ENCODE measurements at places on chromosomes 13 and 19.
A peak's percentile ranks its signal among the peaks of the same experiment; 100 is the strongest.

GRCh38 chr13:25687471-25688225 lies 315.9 kb downstream of the ATP8A2 start:
- no peak for DNase-seq

DNA sequence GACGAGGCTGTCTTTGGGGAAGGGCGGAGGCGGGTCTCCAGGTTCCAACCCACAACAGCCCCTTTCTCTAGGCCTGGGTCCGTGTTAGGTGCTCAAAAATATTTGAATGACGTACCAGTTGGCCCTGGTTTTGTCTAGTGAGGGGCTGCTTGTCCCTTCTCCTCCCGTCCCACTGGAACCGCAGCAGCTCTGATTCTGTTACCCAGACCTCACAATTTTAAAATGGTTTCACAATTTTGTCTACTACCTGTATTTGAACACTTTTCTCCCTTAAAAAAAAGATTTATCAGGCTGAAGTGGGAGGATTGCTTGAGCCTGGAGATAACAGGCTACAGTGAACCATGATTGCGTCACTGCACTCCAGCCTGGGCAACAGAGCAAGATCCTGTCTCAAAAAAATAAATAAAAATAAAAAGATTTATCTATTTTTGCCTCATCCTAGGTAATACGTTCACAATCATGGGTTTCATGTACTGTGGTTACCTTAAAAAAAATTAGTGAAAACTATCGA lies 1.3 kb upstream of the IRF2BP1 start:
- no peak for DNase-seq

- no peak for DNase-seq
These were observed 1.2 kb downstream of the UQCRFS1 start for GRCh38 chr19:29211562-29212355.

DNA sequence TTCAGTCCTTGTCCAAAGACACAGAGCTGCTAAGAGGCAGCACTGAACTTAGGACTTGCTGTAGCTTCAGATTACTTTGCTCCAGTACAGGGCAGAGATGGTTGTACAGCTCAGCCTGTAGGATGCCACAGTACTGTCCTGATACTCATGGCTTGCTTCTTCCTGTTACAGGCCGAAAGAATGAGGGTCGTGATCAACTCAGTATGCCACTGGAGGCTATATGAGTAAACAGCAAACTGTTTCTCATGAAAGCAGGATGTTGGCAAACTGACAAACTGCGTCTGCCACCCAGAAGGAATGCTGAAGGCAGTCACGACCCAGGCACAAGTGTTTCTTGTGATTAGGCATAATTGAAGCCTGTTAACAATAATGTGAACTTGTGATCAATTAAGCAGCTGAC lies 2.8 kb downstream of the ZNF749 start:
- no peak for DNase-seq

DNA sequence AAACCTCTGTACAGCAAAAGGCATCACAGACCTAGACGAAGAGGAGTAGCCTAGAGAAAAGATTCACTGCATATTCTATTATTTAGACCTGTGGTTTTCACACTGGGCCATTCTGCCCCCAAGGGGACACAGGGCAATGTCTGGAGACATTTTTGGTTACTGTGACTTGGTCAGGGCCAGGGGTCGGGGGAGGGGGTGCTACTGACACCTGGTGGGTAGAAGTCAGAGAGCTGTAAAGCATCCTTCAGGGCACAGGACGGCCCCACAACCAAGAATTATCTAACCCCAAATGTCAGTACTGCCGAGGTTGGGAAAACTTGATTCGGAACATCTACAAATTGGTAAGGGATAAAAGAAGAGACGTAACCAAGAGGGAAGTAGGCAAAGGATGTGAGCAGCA lies 11.3 kb downstream of the ELAVL1 start:
- no peak for DNase-seq

DNA sequence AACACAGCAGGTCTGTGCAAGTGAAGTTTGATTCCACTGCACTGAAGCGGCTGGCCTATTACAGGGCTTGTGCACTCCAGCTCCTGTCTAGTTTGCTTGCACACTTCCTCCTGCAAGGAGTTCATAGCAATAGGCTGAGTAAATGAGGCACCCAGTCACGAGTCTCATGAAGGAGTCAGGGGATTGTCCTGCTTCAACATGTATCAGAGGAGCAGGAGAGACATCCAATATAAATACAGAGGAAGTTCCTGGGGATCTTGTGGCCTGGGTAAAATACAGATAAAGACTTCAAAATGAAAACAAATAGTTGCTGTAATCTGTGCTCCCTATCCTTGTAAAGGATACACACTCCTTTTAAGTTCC lies 259.9 kb downstream of the SLITRK1 start:
- DNase-seq, result no peak

DNA sequence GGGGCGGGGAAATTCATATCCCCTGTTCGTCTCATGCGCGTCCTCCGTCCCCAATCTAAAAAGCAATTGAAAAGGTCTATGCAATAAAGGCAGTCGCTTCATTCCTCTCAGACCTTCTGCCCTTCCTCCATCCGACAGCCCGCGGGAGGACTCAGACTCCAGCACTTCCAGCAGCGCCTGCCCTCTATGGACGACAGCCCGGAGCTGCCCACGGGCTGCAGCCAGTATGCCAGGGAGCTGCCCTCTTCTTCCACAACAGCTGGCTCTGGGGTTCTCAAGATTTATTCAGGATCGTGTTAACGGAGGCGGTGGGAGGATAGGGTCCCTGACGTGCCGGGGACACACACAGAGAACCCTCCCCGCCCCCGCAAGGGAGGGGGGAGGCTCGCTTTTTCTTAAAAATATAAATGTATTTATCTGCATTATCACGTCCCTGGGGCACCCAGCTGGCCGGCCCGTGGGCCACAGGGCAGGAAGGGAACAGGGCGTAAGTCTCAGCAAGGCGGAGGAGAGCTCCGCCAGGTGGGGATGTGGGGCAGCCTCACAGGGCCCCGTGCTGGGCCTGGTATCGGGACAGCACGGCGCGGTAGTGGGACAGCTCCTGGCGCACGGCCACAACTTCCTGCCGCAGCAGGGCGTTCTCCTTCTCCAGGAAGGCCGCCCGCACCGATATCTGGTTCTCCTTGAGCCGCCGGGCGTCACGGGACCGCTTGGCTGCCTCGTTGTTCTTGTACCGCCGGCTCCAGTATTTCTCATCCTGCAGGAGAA lies 6.7 kb downstream of the DBP start:
- no peak for DNase-seq

DNA sequence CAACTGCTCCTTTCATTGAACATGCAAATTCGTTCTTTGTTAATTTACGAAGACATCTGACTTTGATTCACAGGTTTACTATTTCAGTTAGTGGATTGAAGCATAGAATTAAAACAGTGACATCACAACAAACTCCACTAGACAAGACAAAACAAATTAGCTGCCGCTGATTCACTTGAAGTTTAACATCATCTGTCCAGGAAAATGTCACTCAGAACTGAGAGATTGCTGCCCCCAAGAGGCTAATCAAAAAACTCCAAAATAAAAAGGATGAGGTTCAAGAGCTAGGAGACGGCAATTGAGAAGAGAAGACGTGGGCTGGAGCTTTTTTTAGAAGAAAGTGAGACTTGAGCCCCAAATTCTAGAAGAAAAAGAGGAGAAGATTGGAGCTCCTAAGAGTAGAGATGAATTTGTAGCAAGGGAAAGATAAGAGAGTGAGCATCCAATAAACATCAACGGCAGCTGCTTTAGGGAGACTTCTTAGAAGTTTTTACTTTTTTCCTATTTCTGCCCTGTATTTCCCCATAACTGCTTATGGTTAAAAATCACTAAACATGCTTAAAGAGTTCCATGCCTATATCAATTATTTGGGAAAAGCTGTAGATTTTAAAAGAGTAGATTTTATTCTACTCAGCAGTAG lies 40.8 kb upstream of the TPP2 start:
- DNase-seq, result peak; percentile 11

GRCh38 chr13:19998960-19999359 lies 40.4 kb downstream of the ZMYM2 start:
- no peak for DNase-seq

GRCh38 chr19:15091918-15092753 lies 10.1 kb downstream of the OR1I1 start:
- peak; percentile 39 for DNase-seq

DNA sequence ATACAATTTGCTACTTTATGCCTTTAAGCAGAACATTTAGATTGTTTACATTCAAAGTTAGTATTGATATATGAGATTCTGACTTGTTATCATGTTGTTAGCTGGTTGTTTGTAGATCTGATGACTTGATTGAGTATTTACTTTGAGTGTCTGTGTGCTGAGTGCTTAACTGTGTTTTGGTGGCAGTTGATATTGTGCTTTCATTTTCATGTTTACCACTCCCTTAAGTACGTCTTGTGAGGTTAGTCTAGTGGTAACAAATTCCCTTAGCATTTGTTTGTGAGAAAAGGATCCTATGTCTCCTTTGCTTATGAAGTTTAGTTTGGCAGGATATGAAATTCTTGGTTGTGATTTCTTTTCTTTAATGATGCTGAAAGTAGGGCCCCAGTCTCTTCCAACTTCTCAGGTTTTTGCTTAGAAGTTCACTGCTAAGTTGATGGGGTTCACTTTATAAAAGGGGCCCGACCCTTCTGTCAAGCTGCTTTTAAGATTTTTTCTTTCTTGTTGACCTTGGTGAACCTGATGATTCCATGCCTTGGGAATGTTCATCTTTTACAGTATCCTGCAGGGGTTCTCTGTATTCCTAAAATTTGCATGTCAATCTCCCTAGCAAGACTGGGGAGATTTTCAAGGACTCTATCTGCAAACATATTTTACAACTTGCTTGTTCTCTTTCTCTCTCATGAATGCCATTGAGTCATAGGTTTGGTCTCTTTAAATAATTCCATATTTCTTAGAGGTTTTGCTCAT lies 1095.4 kb upstream of the PCDH20 start:
- no peak for DNase-seq
